ENCODE measurements at places on chromosomes 16 and 17.

- DNase-seq, result no peak
These were observed 2.6 kb upstream of the ABCC3 start for GRCh38 chr17:50631908-50632571.

- peak; percentile 14 for DNase-seq
These were observed 3.7 kb upstream of the VAT1L start for GRCh38 chr16:77784441-77785372.

GRCh38 chr17:64223931-64224629 is 39.0 kb downstream of the TEX2 start:
- DNase-seq, result no peak

DNA sequence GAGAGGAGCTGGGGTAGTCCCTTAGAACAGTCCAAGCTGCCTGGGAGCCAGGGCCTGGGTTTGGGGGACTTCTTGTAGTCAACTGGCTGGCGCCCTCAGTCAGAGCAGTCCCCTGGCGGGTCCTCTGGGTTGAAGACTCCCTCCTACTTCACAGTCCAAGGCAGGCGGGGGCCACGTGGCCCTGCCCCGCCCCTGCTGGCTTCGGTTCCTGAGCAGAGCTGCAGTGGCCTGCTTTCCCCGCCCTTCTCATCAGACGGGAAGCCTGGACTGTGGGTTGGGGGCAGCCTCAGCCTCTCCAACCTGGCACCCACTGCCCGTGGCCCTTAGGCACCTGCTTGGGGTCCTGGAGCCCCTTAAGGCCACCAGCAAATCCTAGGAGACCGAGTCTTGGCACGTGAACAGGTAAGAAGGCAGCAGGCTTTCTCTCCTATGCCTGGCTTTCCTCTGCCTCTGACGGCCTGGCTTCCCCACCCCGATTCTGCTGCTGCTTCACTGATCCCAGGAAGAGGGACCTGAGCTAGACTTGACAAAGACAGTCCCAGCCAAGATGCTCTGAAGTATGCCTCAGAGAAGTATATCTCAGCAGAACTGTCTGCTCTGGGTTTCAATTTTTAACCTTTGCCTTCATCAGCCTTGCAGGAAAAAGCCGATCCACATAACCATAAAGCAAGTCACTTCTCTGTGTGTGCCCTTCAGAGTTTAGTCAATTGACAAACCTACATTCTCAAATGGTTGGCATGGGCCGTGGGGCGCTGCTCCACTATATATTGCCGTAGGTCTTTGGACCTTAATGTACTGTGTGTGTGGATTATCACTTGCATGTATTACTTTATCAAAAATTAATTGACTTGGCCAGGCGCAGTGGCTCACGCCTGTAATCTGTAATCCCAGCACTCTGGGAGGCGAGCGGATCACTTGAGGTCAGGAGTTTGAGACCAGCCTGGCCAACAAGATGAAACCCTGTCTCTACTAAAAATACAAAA is 56.3 kb downstream of the SF3B3 start:
- DNase-seq, result no peak

- DNase-seq, result peak; percentile 92
These were observed 340 bp upstream of the ROGDI start for GRCh38 chr16:4802659-4803287.

- peak; percentile 36 for DNase-seq
These were observed 12.9 kb upstream of the ODF4 start for GRCh38 chr17:8326511-8327302.

GRCh38 chr16:47061204-47061603 is 82.5 kb downstream of the NETO2 start:
- peak; percentile 7 for DNase-seq

DNA sequence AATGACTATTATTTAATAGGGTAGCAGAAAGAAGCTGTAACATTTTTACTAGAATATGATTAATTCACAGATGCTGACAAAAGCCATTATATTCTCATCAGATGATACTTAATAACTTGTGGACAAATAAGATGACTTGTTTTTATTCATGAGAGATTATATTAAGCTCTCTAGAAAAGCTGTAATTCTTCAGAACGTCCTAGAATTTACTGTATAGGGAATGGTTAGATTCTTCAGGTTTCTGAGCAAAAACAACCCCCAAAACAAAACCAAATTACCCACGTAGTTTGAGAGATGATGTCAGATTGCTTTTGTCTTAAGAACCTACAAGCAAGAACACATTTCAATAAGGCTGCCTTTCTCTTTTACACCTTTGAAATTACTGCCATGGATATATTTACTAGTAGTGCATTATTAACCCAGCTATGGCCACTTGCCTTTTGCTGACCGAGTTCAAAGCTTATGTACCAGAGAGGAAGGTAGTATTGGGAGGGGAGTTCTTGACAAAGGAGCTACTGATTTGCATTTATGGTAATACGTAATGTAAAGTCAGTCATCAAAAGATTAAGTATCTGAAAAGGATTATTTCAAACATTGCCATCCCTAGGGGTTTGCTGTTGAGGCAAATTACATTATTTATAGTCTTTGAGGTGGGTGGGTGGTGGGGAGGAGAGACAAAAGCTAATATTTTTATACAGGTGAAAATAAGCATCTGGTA is 51.7 kb downstream of the NLK start:
- no peak for DNase-seq

DNA sequence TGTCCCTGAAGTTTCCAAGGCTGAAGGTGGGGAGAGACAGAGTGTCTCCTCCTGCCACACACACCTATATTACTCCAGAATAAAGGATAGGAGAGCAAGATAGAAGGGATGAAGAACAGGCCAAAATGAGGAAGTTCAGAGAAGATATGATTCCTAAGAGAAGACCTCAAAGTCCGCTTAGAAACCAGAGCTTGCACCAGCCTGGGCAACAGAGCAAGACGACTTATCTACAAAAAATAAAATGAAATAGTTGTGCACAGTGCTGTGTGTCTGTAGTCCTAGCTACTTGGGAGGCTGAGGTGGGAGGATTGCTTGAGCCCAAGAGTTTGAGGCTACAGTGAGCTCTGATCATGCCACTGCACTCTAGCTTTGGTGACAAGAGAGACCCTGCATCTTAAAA is 128.2 kb downstream of the HS3ST3B1 start:
- DNase-seq, result no peak

DNA sequence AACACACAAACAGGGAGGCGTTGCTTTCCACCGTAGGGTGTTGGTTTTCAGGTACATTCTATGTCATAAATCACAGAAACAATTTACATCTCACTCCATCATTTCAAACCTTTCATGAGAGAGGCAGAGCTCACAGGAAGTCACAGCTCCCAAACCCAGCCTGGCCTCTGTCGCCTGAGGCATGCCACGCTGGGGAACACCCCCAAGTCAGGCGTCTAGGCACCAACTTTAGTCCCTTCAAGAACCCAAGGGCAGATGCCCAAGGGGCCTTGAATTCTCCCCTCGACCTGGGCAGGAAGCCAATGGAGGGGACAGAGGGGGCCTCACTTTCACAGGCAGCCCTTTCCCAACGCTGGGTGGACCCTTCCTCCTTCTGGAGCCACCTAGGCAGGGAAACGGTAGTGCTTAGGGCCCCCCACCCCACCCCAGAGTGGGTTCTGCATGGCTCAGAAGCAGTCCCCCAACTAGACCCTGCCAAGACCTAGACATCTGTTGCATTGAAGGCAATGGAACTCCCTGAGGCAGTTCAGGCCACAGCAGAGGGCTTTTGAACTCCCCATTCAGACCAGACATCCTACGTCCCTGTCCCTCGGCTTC is 10.6 kb downstream of the TBX4 start:
- no peak for DNase-seq

- DNase-seq, result no peak
These were observed 5.2 kb downstream of the WFDC1 start for GRCh38 chr16:84299734-84300440.

- no peak for DNase-seq
These were observed 15.1 kb downstream of the DRC7 start for GRCh38 chr16:57709663-57710062.

- DNase-seq, result peak; percentile 89
These were observed 2.7 kb downstream of the MPRIP start for GRCh38 chr17:17044846-17045561.

DNA sequence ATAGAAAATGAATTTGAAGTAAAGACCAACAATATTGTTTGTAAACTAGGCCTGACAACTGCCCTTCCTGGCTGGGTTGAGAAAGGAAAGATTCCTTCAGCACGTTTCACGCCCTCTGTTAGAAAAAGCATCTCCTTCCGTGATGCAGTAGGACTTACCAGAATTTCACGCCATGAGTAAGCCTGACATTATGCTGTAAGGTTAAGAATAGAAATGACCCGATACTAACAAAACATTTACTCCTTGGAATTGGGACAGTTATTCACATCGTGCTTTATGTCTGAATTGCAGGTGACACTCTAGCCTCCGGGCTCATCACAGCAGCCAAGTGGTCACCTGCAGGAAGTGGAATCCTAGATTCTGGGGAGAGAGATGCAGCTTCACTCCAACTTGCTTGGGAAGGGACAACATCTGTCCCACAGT is 17.5 kb downstream of the MARCHF10 start:
- DNase-seq, result peak; percentile 83

DNA sequence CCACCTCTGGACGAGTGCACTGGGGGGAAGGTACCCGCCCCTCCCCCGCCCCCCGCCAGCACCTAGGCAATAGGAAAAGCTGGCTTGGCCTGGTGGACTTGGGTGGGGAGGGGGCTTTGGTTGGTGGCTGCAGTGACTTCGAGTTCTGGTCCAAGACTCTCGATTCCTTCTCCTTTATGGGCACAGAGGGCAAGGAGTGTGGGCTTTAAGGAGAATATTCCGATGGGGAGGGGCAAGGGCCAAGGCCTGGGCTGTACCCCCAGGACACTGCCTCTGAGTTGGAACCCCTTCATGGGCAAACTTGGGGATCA is 409 bp downstream of the ACSF2 start:
- DNase-seq, result no peak

DNA sequence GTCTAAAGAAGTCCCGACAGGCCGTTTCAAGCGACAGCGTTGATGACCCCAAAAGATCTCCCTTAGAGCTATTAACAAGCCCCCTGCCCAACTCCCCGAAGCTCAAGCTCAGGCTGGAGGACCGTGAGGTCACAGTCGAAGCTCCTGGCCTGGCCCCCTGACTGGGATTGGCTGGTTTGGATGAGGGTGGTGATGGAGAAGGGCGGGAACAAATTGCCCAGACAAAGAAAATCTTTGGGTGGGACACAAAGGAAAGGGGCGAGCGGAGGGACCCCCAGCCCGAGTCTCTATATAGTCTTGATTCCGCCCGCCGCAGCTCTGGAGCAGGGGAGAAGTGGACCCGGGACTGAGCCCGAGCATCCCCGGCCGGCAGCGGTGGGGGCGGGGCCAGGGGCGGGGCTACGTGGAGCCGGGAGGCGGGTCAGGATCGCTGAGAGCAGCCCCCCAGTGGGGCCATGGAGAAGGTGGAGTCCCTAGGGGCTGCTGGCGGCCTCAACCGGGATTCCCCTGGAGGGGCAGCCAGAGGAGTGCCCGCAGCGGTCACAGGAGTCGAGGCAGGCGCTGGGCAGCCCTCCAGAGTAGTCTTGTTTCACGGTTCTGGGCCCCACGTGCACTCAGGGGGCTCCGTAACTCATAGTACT is 982 bp upstream of the NEURL4 start:
- DNase-seq, result peak; percentile 74

DNA sequence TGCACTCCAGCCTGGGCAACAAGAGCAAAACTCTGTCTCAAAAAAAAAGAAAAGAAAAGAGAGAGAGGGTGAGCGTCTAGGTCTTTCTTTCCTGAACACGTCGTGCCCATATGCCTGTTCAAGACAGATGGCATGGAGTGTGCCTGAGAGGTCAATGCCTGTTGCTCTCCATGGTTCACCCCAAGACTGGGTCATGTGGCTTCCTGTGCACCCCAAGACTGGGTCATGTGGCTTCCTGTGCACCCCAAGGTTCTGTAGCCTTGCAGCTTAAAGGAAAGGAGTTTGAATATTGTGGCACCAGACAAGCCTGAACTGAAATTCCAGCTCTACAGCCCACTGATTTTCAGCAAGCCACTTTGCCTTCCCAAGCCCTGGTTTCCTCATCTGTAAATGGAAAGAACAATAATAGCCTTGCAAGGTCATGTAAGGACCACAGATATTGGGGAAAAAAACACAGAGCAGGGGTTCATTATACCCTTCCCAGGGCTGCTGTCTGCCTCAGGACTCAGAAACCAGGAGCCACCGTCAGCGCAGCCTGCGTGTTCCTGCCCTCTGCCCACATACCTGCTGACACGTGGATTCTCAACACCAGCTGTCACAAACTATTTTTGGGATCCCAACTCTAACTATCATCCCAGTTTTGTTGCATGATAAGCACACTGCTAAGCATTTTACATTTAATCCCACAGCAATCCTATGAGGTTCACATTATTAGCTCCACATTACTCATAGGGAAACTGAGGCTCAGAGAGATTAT is 18.0 kb upstream of the NAGS start:
- no peak for DNase-seq

DNA sequence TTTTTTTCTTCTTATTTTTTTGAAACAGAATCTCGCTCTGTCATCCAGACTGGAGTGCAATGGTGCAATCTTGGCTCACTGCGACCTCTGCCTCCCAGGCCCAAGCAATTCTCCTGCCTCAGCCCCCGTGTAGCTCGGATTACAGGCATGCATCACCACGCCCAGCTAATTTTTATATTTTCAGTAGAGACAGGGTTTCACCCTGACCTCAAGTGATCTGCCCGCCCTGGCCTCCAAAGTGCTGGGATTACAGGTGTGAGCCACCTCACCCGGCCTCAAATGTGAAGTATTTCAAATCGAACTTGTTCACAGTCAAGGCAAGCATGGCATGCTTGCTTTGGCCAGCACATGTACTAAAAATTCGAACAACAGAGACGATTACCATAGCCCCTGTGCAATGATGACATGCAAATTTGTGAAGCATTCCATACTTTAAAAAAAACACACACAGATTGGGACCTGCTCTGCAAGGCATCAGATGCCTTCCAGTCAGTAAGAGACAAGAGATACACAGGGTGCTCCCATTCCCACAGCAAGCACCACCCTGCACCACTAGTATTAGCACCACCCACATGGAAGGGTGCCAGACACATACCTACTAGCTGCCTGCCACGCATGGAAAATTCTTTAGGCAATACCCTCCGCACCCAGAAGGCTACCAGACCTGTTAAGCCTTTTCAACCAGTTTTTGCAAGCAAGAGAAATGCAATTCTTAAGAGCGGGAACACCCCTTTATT is 47.2 kb downstream of the ANKRD11 start:
- DNase-seq, result peak; percentile 87

GRCh38 chr17:36922175-36922574 is 15.1 kb upstream of the LHX1 start:
- no peak for DNase-seq

DNA sequence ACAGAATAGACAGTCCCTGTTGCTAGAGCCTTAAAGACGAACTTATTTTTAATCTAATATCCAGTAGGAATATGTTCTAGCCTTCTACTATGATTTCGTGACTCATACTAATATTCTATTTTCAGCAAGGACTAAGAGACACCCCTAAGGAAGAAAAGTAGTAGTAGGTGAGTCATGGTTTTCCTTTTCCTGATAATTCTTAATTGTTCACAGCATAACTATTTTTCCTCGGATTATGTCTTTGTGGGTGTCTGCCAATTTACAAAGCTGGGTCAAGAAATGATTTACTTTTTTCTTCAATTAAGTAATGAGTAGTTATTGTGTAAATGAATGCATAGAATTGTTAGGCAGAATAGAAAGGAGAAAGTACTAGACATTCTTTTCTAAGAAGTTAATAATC is 292.2 kb downstream of the TOX3 start:
- DNase-seq, result no peak

- peak; percentile 77 for DNase-seq
These were observed 219.3 kb upstream of the GSE1 start for GRCh38 chr16:85393674-85394451.

All from fibroblast of villous mesenchyme (primary cell).